ENCODE measurements at places on chromosomes 16 and 17.

- DNase-seq: no peak
Observed at GRCh38 chr17:48385319-48385718, 44.7 kb downstream of the SKAP1 start.

GRCh38 chr17:73485130-73485529 lies 159.1 kb downstream of the SDK2 start:
- DNase-seq: no peak

DNA sequence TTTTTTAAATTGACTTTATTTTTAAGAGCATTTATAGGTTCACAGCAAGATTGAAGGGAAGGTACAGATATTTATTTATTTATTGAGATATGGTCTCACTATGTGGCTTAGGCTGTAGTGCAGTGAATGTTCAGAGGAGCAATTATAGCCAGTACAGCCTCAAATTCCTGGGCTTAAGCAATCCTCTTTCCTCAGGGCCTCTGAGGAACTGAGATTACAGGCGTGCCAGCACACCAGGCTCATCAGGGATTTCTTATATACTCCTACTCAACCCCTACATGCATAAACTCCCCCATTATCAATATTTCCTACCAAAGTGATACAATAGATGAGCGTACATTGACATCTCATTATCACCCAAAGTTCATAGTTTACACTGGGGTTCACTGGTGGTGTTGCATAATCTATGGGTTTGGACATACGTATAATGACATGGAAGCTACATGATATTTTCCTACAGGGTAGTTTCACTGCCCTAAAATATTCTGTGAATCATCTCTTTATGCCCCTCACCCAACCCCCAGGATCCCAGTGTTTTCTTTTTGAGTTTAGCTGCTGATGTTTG lies 33.5 kb downstream of the HS3ST3B1 start:
- DNase-seq: no peak

DNA sequence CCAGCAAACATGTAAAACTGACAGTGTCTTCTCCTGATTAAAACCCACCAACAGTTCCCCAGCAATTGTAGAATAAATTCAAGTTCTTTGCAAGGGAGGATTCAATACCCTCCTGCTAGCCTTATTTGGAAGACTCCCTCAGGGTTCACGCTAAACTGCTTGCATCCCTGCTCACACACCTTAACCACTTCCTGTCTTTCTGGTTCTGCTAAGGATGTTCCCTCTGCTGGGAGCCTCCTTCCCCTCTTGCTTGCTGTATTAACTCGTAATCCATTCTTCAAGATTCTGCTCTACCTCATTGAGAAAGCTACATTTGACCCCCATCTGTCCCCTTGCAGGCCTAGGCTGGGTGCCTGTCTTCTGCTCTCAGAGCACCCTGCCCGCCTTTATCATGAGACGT lies 2.3 kb upstream of the SHISA6 start:
- no peak for DNase-seq

- no peak for DNase-seq
Observed at GRCh38 chr17:72462407-72462806, 341.6 kb downstream of the SOX9 start.
